ENCODE measurements at places on chromosomes 1 and 21.

DNA sequence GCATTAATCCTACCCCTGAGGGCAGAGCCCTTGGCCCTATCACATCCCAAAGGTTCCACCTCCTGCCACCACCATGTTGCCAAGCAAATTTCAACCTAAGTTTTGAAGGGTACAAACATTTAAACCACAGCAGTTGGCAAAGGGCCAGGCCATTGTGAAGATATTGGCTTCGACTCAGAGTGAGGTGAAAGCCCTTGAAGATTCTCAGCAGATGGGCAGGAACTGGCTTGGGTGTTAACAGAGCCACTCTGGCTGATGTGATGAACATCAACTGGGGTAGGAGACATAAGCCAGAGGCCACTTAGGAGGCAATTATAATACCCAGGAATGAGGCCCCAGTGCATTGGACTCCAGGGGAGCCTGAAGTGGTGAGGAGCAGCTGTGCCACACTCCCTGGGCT is 207.7 kb upstream of the KAZN start:
- DNase-seq, result no peak

DNA sequence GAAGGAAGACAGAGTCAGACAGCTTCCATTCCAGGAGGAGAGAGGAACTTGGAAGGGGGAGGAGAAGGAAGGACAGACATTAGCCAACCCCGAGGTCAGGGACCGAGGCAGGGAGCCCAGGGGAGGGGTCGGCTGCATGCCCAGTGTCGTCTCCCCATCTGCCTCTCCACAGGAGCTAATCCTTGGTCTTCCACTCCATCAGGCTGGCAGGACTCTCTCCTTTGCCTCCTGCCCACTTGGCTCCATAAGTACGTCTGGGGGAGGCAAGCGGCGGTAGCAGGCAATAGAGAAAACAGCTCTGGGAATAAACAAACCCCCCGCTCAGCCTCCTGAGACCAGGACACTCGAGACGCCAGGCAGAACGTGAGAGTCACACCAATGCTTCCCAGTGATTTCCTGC is 71.3 kb downstream of the GRIK3 start:
- peak; percentile 20 for DNase-seq

DNA sequence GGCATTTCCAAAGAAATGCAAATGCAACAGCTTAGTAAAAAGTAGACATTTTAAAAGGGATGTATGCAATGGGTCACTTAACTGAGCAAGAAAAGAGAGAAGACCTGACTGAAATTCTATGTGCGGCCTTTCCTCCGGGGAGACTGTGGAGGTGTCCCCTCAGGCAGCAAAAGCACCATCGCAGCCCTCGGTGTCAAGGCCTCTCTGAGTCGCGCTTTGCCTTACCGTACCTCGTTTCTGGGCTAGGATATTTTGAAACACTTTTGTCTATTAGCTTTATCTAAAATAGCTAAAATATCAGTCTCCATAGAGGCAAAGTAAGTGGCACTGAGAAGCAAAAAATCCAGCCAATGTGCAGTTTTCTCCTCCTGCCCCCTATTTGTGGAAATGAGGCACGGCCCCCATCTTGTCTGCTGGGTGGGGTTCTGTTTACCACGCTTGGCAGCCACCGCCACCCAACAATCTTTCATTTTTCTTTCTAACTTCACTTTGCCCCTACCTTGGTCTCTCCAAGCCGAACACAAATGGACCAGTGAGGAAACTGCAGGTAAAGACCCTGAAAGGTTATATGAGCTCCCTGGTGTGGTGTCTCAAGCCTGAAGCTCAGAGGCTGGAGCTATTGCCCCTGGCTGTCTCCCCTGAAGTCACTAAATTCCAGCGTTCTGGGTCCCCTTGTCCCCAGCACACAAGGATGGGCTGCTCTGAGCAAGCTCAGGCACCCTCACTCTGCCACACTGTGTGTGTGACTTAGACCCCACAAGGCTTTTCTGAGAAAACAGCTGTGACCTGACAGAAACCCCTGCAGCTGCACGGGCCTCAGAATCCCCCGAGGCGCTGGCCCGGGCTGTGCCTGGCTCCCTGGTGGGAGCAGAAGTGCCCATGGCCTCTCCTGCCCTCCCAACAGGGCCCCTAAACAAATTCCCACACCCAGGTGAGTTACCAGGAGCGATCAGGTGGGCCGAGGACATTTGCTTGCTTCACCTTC is 1.6 kb downstream of the CD247 start:
- DNase-seq, result no peak

DNA sequence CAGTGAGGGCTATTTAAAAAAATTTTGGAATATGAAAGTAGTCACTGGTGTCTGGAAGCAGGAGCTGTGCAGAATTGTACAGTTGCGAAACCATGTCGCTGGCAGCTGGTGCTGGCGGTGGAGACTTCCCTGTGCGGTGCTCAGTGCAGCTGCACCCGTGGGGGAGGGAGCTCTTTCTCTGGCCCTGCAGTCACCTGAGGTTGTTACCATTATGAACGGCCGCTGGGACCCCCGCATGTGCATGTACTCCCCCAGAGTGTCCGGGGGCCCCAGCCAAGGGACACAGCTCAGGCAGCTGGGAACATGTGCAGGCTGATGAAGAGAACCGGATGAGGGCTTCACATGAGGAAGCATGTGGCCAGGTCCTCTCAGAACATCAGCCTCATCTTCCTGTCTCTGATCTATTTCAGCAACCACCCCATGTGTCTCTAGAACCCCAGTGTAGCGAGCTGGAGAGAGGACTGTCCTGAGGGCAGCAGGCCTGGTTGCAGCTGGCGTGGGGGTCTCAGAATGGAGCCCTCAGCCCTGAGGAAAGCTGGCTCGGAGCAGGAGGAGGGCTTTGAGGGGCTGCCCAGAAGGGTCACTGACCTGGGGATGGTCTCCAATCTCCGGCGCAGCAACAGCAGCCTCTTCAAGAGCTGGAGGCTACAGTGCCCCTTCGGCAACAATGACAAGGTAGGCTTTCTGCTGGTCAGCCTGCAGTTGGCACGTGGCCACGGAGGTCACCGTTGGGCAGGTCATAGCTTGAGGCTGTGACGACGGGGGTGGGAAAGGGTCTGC is at the start of gene TRPM2:
Gene TRPM2 (plus strand): TSS at position 431 of the 780 bp plus-strand sequence. CDS start 80 bp downstream, at position 511.
- DNase-seq, result no peak

DNA sequence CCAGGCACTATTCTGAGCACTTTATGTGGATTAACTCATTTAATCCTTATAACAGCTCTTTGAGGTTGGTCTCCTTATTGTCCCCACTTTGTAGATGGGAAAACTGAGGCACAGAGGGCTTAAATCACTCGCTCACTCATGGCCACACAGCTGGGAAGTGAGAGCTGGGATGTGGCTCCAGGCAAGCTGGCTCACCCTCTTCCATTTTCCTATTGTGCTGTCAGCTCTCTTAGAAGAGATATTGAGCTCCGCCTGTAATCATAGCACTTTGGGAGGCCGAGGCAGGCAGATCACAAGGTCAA is 3.8 kb upstream of the COL8A2 start:
- DNase-seq, result no peak

GRCh38 chr1:228015276-228016180 is 8.7 kb downstream of the WNT3A start:
- DNase-seq, result peak; percentile 25

GRCh38 chr1:167587872-167588271 is 34.3 kb upstream of the CREG1 start:
- DNase-seq, result no peak

DNA sequence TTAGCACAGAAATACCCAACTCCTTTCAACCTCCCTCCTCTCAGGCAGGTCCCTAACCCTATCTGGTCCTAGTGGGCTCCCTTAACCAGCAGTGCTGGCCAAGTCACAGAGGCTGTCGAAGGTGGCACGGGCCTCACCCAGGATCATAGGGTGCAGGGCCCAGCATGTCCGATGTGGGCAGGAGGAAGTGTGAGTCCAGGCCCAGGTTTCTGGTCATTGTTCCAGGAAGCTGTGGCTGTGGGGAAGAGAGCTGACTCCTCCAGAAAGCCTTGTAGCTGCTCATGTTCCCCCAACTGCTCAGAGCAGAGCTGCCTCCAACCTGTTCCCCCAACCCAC is 2.4 kb downstream of the CCDC17 start:
- no peak for DNase-seq

DNA sequence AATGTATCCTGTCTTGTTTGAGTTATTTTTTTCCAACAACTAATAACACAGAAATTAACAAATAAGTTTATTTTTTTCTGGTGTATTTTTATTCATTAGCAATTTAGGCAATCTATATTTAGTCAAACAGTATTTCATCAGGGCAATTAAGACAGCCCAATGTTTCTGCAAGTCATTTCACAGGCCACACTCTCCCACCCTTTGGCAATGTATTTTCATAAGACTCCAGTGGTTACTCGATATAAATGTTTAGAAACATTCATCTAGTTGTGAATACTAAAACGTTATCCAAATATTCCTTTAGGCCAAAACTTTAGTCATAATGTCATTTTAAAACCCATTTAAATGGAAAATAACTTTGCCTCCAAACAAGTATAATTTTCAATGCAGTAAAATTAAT is 142.1 kb downstream of the KCNT2 start:
- no peak for DNase-seq

DNA sequence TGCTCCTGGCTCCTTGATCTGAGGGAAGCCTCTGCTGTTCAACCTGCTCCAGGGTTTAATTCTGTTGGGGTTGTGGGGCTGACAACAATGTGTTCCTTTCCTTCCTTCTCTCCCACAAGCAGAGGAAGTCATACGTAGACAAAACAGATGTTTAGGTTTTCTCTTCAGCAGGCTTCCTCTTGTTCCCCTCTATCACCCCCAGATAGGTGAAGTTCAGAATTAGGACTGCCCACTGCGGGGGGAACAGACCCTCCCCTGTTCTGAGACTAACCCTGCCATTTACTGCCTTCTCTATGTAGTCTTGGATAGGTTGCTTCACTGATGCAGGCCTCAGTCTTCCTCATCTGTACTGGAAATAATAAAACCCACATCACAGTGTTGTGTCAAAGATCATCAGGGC is 30.0 kb upstream of the NRDC start:
- DNase-seq, result no peak

- peak; percentile 60 for DNase-seq
Measured at GRCh38 chr1:234611847-234612351, 1.9 kb upstream of the IRF2BP2 start.

DNA sequence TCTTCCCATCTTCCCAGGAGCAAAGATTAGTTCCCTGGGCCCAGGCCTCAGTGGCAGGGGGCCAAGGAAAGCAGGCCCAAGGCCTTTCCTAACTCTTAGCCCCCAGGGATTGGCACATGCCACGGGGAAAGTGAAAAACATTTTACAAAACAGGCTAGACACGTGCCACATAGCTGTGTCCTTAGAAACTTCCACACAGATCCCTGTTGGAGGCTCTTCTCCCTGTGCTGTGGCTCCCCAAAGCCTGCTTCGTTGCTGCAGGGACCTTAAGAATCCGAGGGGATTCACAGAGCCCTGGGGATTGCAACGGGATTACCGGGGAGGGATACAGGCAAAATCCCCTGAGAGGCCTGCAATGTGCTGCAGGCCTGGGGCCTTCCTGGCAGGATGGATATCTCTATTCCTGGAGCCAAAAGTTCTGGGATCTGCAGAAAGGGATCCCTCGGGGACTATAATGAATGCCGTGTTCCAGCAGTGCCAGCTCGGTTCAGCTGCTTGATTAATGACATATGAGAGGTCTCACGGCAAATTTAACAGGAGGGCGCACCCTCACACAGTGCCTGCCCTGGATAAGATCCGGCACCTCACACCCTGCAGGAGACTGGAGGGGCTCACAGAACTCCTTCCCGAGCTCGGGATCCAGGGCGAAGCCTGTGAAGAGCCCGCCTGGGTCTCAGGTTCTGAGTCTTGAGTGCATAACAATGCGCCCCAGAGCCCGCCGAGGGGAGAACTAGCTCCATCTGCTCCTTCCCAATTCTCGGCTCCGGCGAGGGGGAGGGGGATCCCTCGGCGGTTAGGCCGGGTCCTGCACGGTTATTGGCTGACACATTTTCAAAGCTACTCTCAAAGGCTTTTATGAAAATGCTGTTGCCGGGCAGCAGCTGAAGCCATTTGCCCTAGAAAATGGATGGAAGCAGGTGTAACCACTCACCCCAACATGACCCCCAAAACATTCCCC is 15.3 kb upstream of the RGS8 start:
- DNase-seq, result peak; percentile 62

DNA sequence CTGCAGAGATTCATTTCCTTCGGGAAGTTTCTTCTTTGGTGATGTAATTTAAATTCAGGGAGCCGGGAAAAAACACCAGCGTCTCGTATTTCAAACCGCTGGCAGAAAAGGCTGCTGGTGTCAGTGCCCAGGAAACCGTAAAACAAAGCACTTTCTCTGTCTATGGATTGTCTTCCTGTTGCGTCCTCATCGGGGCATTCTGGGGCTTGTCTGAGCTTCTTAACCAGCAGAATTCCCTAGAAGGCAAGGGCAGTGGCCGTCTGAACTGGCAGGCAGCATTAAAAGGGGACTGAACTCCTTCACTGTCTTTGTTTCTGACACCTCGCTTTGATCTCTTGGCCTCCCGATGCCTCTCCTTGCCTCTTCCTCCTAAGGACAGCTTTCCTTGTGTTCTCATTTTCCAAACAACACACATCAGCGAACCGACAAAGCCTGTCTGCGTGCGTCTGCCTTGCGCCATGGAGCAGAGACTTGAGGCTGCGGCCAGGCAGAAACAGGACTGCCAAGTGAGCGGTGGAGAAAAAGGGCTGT is 391.6 kb upstream of the VAMP3 start:
- peak; percentile 84 for DNase-seq

DNA sequence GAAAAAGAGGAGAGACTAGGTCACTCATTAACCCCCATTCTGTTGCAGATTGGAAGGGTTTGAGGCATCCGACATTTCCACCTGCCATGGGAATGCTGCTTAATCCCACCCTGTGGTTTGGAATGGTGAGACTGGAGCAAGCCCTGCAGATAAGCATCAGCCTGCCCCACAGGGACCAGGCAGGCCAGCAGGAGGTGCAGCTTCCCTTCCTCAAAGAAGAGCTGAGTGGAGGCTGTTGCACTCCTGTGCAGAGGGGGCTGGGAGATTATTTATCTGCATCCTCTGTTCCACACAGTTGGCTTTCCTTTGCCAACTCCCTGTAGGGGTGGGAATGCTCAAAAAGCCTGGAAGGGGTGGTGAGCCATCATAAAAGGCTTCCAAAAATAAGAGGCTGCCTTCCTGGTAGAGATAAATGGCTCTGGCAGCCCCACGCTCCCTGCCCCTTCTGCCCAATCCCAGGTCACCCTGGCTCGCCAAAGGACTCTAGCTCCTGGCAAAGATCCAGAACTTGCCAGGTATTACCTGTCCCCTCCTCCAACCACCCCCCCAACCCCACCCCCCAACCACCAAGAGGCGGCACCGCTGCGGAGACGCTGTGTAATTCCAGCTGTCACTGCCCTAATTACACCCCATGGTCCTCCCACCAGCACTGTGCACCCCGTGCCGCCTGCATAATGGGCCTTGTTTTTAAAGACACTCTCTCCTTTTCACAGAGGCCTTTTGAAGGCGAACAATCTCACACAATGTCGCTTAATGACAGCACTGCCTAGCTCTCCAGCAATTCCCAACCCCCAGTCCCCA is 83.0 kb upstream of the ZC3H12A start:
- DNase-seq, result no peak

DNA sequence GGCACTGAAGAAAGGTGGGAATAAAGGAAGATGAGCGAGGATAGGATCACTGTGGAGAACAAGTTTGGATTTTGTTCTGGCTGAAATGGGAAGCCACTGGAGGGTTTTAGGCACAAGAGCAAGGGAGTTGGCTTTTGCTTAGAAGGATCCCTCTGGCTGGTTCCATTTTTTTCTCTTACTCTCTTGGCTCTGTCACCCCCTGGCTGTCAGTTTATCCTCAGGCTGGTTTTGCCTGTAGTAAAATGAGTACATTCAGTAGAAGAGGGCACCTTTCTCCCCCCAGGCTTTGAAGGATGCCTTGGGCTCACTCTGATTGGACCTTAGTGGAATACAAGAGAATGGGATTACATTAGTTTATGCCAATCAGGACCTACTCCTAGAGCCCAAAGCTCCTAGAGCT is 17.1 kb downstream of the CACHD1 start:
- DNase-seq, result no peak

GRCh38 chr1:232987046-232987773 is 36.8 kb downstream of the NTPCR start:
- DNase-seq, result no peak
